GM12878 (cell line): ENCODE measurements at places on chromosomes 12 and 14. TPM values are rescaled to one million over a fixed set of nuclear protein-coding genes. Genes with fewer than 3 reads are reported as not detected.

BCL2L2 gene
- 9.7 and 12.5 TPM in 2 replicates for total RNA-seq

TAS2R9 gene
- total RNA-seq, result 0.19 TPM in 1 of 2 replicates, not detected in the other

SCFD1 gene
- 57.5 and 62.4 TPM in 2 replicates for total RNA-seq

TSPAN9 gene
- 0.21 and 0.31 TPM in 2 replicates for total RNA-seq

MYRFL gene
- 0.38 and 0.72 TPM in 2 replicates for total RNA-seq

LTB4R gene
- total RNA-seq, result 6.8 and 9.2 TPM in 2 replicates

ANKRD33 gene
- total RNA-seq, result not detected in 2 replicates

PLEKHH1 gene
- 0.95 and 1.4 TPM in 2 replicates for total RNA-seq

LHX5 gene
- not detected in 2 replicates for total RNA-seq

CAPZA3 gene
- total RNA-seq, result not detected in 2 replicates

- no peaks in the 10 kb centered on the region for H3K4me1 ChIP-seq
- H3K4me3 ChIP-seq, result no peak overlapping the region
- no peak for DNase-seq
- H3K27me3 ChIP-seq, result peaks cover 2% of the 10 kb centered on the region; the same call in 1 of the 2 replicates
- no peaks in the 10 kb centered on the region for H3K36me3 ChIP-seq
- no peak overlapping the region for H3K27ac ChIP-seq
Measured at GRCh38 chr12:49198431-49199155, 9.7 kb upstream of the TUBA1A start.

DNA sequence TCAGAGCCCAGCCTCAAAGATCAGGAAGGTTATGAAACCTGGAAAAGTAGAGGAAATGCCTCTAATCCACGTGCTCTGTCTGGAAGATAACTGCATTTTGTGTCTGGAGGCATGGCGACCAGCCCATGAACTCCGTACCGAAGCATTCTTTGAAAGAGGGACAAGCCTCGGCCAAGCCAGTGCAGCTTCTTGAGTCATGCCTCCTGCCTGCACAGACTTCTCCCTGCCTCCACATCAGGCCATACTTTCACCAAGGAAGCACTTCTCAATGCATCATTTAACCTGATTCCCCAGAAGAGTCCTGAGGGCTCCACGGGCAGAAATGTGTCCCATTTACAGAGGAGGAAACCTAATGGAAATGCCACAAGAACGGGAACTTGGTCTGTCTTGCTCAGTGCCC is 3.4 kb downstream of the ACTN1 start:
- H3K27ac ChIP-seq, result no peak overlapping the region
- H3K4me1 ChIP-seq, result no peaks in the 10 kb centered on the region; the same call in 1 of the 2 replicates
- H3K4me3 ChIP-seq, result no peak overlapping the region
- no peaks in the 10 kb centered on the region for H3K36me3 ChIP-seq
- no peak for DNase-seq

DNA sequence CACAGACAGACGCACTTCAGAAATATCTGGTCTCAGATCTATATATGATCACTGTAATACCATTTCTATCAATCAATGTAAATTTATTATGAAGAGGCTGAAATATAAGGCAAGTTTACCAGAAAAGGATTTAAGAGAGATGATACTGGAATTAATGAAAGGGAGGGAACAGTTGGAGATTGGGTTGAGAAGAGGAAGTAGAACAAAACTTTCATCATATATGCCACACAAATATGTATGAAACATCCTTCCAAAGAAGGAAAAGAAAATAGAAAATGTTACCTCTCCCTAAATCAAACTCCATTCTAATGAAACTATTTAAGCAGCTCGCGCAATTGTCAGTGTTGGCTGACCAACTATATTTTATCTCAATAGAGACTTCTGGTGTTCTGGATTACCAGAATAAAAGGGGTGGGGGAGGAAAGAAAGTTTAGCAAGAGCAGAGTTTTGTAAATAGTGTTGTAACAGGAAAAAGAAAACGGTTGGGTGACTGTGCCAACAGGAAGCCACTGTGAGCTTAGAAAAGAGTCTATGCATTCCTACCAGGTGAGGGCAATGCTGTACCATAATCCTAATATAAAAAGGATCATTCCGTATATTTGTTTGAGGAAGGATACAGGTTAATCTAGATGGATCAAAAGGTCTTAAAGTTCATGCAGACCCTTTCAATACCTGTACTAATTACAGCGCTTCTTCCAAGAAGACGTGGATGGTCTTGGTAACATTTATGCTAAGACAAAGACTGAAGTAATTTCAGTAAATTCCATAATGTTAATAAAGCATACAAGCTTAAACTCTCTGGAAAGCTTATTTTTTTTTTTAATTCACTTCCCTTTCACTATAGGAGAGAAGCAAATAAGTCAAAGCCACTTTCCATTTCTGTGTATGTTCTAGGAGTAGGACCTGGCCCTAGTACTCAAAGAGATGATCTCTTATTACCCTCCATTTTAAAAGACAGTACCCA is 14.5 kb upstream of the LLPH start:
- no peak overlapping the region for H3K27ac ChIP-seq
- H3K4me3 ChIP-seq, result no peak overlapping the region
- H3K27me3 ChIP-seq, result no peaks in the 10 kb centered on the region
- H3K36me3 ChIP-seq, result peaks cover 24% of the 10 kb centered on the region
- no peak for DNase-seq

DNA sequence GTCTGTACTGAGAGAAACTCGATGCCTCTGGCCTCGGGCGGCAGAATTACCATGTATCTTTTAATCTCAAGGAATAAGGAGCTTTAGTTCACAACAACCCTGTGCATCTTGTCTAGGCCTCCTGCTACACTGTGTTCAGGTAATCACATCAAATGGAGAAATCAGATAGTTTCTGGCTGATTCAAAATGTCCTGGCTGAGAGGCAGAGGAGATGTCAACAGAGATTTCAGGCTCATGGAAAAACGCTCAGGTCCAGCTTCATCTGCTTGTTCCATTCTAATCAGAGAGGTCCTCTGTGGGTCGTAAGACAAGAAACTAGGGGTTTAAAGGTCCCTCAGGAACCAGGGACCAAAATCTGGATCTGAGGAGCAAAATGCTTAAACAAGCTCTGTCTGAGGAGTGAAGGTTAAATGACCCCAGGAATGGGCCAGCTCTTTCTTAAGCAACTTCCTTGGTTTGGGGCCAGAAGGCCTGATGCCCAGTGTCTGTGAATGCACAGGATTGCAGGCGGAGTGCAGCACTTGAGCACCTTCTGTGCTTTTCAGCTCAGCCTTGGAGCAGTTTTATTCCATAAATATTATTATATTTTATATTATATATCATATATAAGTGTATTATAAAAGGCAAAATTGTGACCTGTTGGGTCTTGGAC is 170.2 kb upstream of the PRICKLE1 start:
- no peaks in the 10 kb centered on the region for H3K27me3 ChIP-seq
- H3K4me3 ChIP-seq, result no peak overlapping the region
- no peak overlapping the region for H3K27ac ChIP-seq
- H3K4me1 ChIP-seq, result peaks cover 24% of the 10 kb centered on the region

- H3K27me3 ChIP-seq, result no peaks in the 10 kb centered on the region
- no peaks in the 10 kb centered on the region for H3K36me3 ChIP-seq
- DNase-seq, result no peak
- no peak overlapping the region for H3K4me3 ChIP-seq
- H3K27ac ChIP-seq, result no peak overlapping the region
Measured at GRCh38 chr12:89225808-89226411, 126.4 kb downstream of the DUSP6 start.

GRCh38 chr14:21016413-21017190 is 8.3 kb downstream of the NDRG2 start:
- no peak overlapping the region for H3K4me3 ChIP-seq
- no peak for DNase-seq
- H3K36me3 ChIP-seq, result no peaks in the 10 kb centered on the region
- H3K27me3 ChIP-seq, result no peaks in the 10 kb centered on the region
- no peaks in the 10 kb centered on the region for H3K4me1 ChIP-seq
- no peak overlapping the region for H3K27ac ChIP-seq

GRCh38 chr12:95942101-95942523 is 302 bp downstream of the CCDC38 start:
- H3K4me3 ChIP-seq, result peak overlapping the region; percentile 94
- DNase-seq, result no peak
- H3K36me3 ChIP-seq, result no peaks in the 10 kb centered on the region
- H3K27ac ChIP-seq, result no peak overlapping the region

GRCh38 chr12:119020406-119021360 is 39.3 kb downstream of the SRRM4 start:
- no peak overlapping the region for H3K27ac ChIP-seq
- H3K27me3 ChIP-seq, result no peaks in the 10 kb centered on the region
- H3K36me3 ChIP-seq, result no peaks in the 10 kb centered on the region
- H3K4me3 ChIP-seq, result no peak overlapping the region
- no peaks in the 10 kb centered on the region for H3K4me1 ChIP-seq
- DNase-seq, result no peak

GRCh38 chr12:51883998-51884675 is 3.8 kb upstream of the ANKRD33 start:
- H3K36me3 ChIP-seq, result no peaks in the 10 kb centered on the region
- no peak overlapping the region for H3K4me3 ChIP-seq
- H3K4me1 ChIP-seq, result no peaks in the 10 kb centered on the region
- no peak for DNase-seq
- no peaks in the 10 kb centered on the region for H3K27me3 ChIP-seq

DNA sequence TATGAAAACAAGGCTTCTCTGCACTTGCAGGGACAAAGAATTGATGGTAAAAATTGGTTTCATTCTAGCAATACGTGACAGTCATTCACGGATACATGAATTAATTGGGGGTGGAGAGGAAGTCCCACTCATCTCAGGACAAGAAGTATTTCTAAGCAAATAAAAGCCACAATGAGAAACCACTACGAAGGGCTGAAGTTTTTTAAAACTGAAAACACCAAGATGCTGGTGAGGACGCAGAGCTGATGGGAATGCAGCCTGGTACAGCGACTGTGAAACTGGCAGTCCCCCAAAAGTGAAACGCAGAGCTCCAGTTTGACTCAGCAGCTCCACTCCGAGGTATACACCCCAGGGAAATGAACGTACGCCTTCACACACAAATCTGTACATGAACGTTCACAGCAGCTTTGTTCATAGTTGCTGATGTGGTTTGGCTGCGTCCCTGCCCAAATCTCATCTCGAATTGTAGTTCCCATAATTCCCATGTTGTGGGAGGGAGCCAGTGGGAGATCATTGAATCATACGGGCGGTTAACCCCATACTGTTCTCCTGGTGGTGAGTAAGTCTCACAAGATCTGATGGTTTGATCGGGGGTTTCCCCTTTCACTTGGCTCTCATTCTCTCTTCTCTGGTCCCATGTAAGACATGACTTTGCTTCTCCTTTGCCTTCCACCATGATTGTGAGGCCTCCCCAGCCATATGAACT is 89.0 kb downstream of the SCARB1 start:
- peaks cover 7% of the 10 kb centered on the region for H3K36me3 ChIP-seq
- peak overlapping the region; percentile 98 for H3K27ac ChIP-seq
- H3K27me3 ChIP-seq, result no peaks in the 10 kb centered on the region
- peak overlapping the region; percentile 34; the same call in 1 of the 2 replicates for H3K4me3 ChIP-seq
- H3K4me1 ChIP-seq, result peaks cover 70% of the 10 kb centered on the region

DNA sequence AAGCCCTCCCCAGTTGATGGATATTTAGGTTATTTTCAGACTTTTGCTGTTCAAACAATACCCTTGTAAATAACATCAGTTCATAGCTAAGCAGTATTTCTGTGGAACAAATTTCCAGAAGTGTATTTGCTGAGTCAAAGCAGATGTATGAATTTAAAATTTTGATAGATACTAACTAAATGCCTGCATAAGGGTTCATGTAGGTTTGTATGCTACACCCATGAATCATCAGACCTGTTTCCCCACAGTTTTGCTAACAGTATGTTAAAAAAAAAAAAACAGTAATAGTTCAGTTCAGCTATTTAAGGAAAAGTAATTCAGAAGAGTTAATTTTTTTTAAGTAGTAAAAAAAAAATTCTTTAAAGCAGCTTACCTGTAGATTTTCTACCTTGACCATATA is 236.1 kb upstream of the DIO2 start:
- no peaks in the 10 kb centered on the region for H3K4me1 ChIP-seq
- H3K4me3 ChIP-seq, result no peak overlapping the region
- no peaks in the 10 kb centered on the region for H3K36me3 ChIP-seq
- no peaks in the 10 kb centered on the region for H3K27me3 ChIP-seq

DNA sequence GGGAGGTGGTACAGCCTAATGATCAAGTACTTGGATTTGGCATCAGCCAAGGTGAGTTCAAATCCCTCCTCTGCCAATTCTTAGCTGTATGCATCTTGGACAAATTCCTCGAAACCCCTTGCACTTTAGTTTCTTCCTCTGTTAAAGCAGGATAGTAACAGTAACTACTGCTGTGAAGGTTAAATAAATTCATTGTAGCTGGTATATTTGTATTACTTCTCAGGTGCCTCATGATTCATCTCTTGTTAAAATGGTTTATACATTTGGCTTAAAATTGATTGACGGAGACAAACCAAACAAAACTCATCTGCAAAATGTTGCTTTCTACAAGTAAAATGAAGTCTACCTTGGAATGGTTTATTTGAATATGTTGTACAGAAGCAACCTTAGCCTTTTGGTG is 2.3 kb upstream of the PTPRB start:
- H3K27me3 ChIP-seq, result no peaks in the 10 kb centered on the region
- H3K4me1 ChIP-seq, result no peaks in the 10 kb centered on the region
- H3K4me3 ChIP-seq, result no peak overlapping the region
- DNase-seq, result no peak
- H3K36me3 ChIP-seq, result no peaks in the 10 kb centered on the region

GRCh38 chr14:44372231-44372630 is 134.9 kb downstream of the FSCB start:
- no peaks in the 10 kb centered on the region for H3K4me1 ChIP-seq
- H3K27ac ChIP-seq, result no peak overlapping the region
- no peak for DNase-seq

DNA sequence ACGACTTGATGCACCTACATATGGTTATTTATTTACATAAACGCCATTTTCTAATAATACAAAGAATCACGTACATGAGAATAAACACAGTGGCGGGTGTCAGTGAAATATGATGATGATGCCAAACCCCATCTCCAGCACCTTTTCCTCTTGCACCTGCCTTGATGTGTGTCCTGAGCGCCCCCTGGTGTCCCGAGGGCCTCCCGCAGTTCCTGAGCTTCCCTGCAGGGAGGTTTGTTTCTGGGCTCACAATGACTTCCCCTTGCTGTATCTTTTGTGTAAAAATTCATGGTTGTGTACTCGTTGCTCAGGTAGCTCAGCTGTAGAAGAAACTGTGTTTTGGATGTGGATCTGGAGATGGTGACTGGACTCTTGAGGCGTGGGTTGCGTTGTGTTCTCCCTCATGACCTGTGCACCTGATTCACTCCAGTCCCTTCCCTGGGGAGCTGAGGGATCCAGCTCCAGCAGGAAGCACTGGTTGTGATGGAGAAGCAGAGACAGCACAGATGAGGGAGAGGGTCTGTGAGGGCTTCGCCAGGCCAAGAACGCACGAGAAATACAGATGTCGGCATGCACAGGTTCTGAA is 1037.8 kb downstream of the TMEM121 start:
- no peak overlapping the region for H3K4me3 ChIP-seq
- no peak for DNase-seq
- H3K27ac ChIP-seq, result no peak overlapping the region
- H3K36me3 ChIP-seq, result no peaks in the 10 kb centered on the region
- no peaks in the 10 kb centered on the region for H3K4me1 ChIP-seq
- no peaks in the 10 kb centered on the region for H3K27me3 ChIP-seq
